ENCODE measurements at places on chromosomes 4 and X.
A peak's percentile ranks its signal among the peaks of the same experiment; 100 is the strongest.

GRCh38 chrX:39897741-39898097 is 200.0 kb downstream of the BCOR start:
- no peak for DNase-seq

DNA sequence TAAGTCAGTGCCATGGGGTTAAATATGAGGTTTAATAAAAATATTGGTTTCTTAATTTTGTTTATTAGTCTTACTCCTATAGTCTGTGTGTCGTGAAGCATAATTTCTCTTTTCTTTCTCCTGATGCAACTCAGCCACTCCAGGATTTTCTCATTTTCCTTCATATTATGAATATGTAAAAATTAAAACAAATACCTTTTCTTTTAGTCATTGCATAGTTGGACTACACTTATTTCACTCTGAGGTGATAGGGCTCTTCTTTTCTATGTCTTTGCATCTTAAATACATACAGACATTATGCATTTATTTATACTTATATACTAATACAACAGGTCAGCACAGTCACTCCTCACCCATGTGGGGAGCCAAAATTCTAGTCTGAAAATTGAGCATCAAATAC is 19.1 kb downstream of the GALNT7 start:
- no peak for DNase-seq

GRCh38 chr4:113977526-113977855 is 2.0 kb downstream of the ARSJ start:
- no peak for DNase-seq

GRCh38 chrX:53294024-53294648 is 12.8 kb upstream of the IQSEC2 start:
- no peak for DNase-seq

DNA sequence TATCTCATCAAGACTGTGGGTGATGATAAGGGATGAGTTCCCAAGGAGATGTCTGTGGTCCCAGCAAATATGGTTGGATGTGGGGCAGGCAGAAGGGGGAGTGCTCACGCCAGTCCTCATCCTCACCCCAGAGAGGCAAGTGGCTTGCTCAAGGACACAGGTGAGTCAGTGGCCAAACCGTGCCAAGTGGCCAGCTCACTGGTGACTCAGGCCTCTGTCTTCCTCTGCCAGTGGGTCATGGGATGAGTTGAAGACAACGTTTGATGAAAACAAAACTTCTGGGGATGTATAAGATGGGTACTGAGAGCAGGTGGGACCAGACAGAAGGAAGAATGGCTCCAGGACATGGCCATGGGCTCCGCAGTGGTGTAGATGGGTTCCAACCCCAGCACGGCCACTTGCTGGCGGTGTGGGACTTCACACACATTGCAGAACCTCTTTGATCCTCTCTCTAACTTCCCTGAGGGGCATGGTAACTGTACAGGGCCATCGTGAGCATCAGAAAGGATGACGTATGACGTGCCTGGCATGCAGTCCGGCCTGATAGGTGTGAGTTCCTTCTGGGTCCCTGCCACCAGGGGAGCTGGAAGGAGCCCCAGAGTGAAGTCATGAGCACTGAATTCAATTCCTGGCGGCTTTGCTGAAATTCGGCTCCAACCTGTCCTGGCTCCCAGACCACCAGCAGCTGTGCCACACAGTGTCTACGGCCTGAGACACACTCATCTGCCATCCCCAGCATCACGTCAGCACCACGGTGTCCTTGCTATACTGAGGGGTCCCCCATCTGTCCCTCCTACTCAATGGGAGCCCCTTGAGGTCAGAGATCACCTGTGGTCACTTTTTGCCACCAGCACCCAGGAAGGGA is 41.3 kb upstream of the GPR78 start:
- DNase-seq = no peak

GRCh38 chrX:100895365-100896075 is 21.4 kb upstream of the NOX1 start:
- DNase-seq = no peak

DNA sequence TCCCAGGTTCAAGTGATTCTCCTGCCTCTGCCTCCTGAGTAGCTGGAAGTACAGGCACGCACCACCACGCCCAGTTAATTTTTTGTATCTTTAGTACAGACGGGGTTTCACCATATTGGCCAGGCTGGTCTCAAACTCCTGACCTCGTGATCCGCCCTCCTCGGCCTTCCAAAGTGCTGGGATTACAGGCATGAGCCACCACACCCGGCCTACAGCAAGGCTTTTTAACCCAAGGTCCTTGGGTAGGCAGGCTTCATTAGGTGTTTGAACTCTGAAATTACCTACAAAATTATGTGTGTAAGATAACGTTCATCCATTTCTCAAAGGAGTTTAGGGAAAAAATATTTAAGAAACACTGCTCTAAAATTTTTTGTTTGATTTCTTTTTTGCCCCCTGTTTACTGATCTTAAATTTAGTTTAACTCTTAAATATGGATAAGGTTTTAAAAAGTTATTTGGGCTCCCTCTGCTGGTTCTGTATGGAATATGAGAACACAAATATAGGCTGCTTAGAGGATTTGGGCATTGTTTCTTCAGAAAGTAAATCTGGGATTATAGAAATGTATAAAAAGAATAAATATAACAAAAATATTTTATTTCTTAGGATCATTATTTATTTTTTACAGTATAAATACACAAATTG is 92.8 kb downstream of the CBR4 start:
- DNase-seq = no peak

DNA sequence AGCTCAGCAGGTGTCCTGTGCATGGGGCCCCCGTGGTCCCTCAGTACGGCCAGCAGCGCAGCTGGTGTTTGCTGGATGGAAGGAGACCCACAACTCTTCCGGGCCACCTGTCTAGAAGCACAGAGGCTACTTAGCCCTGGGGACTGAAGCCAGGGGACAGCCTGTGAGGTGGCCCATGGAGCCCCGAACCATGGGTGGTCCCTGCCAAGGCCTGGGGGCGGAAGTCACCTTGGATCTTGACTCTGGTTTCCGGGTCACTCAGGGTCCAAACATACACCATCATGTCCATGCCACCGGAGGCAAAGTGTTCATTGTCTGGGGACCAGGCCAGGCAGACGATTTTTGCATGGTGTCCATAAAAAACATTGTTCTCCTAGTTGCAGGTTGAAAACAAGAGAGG is 39.5 kb downstream of the WDR1 start:
- DNase-seq = no peak

DNA sequence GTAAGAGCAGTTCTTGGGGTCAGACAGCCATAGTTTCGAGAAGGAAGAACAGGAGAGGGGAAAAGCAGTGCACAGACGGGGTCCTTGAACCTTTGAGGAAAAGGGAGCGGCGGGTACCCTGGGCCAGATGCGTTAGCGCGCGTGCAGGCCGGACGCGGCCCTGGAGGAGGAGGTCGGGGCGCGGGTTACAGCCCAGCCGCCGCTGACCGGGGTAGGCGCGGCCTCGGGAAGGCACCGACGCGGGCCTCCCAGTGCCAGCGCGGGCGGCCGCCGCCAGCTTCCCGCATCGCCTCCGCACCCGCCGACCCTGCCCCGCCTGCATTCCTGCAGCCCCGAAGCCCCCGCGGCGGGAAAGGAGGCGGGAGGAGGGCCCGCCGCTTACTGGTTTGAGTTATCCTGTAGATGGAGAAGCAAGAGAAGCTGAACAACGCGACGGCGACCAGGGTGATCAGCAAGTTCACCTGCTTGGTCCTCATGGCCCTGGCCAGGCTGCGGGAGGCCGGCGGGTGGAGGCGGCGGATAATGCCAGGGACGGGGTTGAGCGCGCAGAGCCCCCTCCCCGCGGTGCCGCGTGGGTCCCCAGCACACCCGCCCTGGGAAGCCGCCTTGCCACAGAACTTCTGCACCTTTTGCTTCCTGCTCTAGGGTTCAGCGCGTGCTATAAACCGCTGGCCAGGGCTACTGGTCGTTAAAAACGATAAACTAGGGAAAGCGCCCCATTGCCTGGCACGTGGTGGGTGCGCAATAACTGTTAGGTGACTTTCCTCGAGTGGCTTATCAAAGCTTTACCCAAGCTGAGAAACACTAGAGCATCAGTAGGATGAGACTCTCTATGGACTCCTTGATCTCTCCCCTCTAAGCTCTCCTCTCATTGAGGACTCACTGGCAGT is at the start of gene MGAT4D:
Gene MGAT4D (minus strand): TSS at position 547 of the 890 bp plus-strand sequence. CDS start 71 bp downstream, at position 476.
- no peak for DNase-seq

- DNase-seq = no peak
Observed at GRCh38 chr4:39660045-39660444, 21.4 kb upstream of the SMIM14 start.

GRCh38 chr4:123869286-123870215 is 473.0 kb downstream of the SPRY1 start:
- DNase-seq = no peak

DNA sequence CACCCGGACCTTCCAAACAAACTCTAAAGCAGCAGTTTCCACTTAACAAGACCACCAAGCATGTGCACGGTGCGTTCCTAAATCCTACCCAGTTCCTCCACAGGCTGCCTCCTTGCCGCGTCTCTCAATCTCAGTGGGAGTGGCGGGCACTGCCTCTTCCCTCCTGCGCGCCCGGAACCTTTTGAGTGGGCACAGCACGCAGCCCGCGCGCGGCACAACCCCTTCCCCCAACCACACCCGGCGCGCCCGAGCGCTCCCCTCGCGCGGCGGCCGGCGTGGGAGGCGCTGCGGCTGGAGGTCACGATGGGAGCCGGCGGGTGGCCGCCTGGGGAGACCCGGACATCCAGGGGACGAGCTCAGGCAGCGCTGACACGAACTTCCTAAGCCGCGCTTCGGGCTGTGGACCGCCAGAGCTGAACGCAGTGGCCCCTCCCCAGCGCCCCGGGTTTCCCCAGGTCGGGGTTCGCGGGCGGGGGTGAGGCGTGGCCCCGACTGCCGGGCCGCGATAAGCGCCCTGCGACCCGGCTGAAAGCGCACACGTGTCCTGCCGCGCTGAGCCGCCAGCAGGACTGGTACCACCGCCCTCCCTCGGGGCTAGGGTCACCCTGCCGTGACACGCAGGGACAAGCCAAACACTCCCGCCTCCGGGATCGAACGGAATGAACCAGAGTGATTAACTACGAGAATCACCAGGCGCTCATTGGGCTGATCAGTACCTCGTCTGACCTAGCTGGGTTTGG is at the start of gene ABCG2:
Gene ABCG2 (minus strand): TSS at position 151 of the 740 bp plus-strand sequence. CDS start 18,644 bp downstream, outside the sequence.
- peak; percentile 31 for DNase-seq

All from stimulated activated CD4-positive, alpha-beta T cell treated with anti-CD3 and anti-CD28 coated beads, Interleukin-4, amount 100 ng/mL, for 4 hours (primary cell).